ENCODE measurements at places on chromosomes 5 and 9.
A peak's percentile ranks its signal among the peaks of the same experiment; 100 is the strongest.

DNA sequence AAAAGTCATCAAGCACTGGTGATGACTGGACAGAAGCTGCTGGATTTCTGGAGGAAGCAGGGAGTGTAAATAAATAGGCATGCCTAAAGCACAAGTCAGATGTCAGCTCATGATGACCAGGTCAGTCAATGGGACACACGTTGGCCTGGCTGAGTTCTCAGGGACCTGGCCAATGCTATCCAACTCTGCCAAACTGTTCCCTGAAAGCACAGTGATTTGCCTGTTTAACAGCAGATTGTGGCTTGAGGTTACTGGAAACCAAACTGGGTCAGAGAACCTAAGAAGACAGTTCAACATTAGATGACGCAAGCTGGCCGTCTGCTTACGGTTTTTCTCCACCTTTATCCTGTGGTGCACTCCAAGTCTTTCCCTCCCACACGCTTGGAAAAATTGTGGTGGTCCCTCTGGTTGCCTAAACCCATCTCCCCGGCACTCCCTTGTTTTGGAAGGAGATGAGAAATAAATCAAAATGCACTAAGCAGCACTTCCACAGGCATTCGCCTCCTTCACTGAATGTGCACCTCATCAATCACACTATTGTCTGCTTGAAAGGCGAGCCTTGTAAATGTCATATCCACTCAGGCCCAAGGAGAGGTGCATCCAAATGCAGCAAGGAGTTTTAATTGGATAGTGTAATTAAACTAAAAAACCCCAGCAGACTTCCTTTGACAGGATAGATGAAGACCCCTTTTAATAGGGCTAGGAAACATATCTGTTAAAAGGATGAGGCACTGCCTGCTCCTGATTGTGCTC, 199.4 kb downstream of the GAPVD1 start:
- no peak for DNase-seq

GRCh38 chr5:6818594-6819511, 105.6 kb downstream of the TENT4A start:
- DNase-seq, result no peak

DNA sequence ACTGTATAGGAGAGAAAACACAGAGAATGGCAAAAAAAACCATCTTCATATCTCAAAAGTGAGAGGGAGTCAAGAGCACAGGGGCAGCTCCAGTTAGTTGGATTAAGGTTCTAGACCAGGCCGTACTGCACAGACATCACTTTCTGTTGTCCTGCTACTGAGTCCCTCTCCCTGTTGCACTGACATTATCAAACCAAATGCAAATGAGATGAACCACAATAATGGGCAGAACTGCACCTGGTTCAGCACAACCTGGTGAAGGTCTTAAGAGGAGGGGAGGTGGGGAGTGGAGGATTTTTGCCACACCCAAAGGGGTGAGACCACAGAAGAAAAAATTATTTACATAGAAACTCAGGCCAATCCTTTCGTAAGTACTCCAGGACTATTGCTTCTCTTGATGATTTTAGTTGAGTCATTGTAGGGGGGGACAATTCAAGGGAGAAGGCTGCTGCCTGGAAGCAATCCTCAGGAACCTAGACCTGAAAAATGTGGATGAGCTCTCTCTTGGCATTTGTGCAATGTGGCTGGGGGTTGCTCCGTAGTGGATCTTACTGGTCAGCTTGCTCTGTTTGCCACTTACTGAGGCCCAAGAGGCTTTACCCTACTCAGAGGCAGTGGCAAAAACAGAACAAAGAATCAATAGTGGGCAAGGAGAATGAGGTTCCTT, 94.5 kb upstream of the PPP1R2B start:
- DNase-seq, result no peak

- DNase-seq, result no peak
These were observed 92.1 kb downstream of the NR3C1 start for GRCh38 chr5:143311428-143311827.

DNA sequence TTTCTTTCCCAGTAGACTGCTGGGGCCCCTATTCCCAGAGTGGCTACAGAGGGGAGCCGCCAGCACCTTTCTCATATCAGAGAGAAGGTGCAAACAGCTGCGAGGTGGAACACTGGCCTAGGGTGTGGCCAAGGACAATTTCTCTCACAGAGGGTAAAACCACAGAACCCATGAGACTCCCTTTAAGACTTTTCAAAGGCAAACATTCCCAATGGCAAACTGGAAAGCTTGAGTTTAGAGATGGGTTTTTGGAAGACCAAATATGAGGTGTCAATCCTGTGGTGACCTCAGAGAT, 335.1 kb upstream of the PIK3R1 start:
- no peak for DNase-seq

DNA sequence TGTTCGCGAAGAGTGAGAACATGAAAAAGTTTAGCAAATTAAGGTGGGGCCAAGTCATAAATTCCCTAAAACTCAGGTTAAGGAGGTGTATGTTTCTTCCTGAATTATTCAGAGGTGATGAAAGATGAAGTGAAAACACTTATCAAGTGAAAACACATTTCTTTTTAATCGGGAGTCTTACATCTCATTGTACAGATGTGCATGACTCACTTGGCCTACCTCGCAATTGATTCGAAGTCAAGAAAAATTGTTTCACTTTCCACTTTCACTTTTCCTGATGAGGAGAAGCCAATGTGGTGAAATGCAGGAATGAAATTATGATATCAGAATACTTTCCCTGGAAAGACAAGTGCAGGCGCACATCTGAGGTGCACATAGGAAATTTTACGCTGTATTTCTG, 78.7 kb downstream of the SLC25A46 start:
- no peak for DNase-seq

DNA sequence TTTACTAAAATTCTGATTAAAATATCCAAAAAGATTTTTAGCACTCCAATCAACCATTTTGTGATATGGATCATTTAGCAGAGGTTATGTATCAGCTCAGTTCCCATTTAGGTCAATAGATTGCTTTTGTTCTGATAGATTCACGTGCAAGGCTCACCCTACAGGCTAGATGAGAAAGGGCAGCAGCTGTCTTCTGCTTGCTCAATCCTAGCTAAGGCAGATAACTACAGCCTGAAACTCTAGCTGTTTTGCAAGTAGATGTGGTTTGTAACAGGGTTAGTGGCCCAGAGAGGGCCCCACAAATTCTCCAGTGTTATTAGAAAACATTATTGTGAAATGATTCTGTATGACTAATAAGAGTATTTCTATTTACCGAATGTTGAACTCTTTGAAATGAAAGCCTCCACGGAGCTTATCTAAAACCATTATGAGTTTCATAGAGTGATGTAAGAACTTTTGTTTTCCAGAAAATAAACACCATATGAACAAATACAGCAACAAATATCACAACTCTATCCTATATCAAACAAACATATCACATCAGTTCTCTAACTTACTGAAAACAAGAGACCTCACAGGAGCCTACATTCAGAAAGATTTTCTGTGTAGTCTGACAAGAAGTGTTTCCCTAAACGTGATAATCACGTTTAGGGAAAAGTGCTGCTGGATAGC, 841.9 kb upstream of the ACO1 start:
- DNase-seq, result peak; percentile 40

GRCh38 chr9:100999906-101000544, 28.5 kb upstream of the PLPPR1 start:
- no peak for DNase-seq

DNA sequence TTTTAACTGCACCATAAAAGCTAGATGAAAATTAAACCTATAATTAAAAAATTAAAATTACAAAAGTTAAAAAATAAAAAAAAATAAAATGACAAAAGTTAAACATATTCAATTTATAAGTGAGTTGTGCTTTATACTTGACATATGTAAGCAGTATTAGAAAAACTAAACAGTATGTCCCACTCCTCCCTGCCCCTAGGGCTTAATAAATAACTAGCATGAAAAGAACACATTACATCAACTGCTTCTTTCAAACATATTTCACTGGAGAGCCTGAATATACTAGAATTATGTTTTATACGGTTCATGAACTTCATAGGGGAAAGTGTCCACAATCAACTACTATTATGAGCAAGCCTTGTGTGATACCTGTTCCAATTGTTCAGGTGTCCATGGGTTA, 47.6 kb downstream of the ECPAS start:
- no peak for DNase-seq

- DNase-seq, result no peak
These were observed 133.3 kb downstream of the CACNA1B start for GRCh38 chr9:138010861-138011260.

DNA sequence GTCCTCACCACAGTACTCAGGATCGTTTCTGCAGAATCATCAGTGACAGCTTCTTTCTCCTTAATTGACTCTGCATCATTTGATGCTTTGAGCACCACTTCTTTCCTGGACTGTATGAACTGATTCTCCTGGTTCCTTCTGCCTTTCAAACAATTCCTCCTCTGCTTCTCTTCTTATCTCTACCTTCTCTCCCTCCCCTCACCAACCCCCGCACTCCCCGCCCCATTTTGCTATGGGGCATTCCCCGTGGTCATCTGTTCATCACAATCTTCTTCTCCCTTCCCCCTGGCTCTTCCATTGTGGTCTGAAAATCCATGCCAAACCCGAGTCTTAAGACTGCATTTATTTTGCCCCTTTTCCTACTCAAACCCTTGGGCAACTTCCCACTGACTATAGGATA, 57.9 kb downstream of the FAM78A start:
- DNase-seq, result no peak

Data from CD4-positive, alpha-beta memory T cell (primary cell).